ENCODE measurements at places on chromosomes 2 and 18. TPM values are rescaled to one million over a fixed set of nuclear protein-coding genes. Genes with fewer than 3 reads are reported as not detected.

GRCh38 chr2:172442072-172442895 is 14.9 kb downstream of the ITGA6 start:
- H3K27ac ChIP-seq, result peak overlapping the region; percentile 60
- no peak overlapping the region for H3K4me3 ChIP-seq
- no peaks in the 10 kb centered on the region for H3K36me3 ChIP-seq
- peak; percentile 69 for DNase-seq

DNA sequence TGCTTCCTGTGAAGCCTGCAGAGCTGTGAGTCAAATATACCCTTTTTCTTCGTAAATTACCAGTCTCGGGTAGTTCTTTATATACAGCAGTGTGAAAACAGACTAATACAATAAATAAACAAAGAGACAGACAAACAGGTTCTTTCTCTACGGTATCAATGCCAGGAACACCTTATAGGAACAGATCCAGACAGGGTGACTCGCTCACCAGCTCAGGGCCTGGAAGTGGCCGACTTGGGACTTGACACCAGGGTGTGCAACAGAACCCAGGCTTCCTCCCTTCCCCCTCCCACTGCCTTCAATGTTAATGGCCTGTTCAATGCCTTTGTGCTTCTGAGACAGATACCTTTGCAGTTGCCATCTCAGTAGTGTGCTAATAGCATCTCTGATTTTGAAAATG is 309.5 kb downstream of the ALK start:
- no peaks in the 10 kb centered on the region for H3K4me1 ChIP-seq
- no peaks in the 10 kb centered on the region for H3K36me3 ChIP-seq
- no peaks in the 10 kb centered on the region for H3K27me3 ChIP-seq
- no peak for DNase-seq

GRCh38 chr2:18402831-18403230 is 157.6 kb downstream of the RDH14 start:
- no peak overlapping the region for H3K4me3 ChIP-seq
- H3K27ac ChIP-seq, result no peak overlapping the region
- H3K4me1 ChIP-seq, result no peaks in the 10 kb centered on the region
- H3K27me3 ChIP-seq, result no peaks in the 10 kb centered on the region

DNA sequence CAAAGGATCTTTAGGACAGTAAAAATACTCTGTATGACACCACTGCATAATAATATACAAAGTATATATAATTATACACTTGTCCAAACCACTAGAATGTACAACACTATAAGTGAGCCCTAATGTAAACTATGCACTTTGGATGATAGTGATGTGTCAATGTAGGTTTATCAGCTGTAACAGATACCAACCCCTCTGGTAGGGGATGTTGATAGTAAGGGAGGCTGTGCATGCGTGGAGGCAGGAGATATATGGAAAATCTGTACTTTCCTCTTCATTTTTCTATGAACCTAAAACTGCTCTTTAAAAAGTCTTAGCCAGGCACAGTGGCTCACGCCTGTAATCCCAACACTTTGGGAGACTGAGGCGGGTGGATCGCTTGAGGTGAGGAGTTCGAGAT is 37.5 kb upstream of the SP3 start:
- no peaks in the 10 kb centered on the region for H3K4me1 ChIP-seq
- DNase-seq, result no peak
- H3K4me3 ChIP-seq, result no peak overlapping the region
- peaks cover 5% of the 10 kb centered on the region for H3K27me3 ChIP-seq
- H3K27ac ChIP-seq, result no peak overlapping the region

DNA sequence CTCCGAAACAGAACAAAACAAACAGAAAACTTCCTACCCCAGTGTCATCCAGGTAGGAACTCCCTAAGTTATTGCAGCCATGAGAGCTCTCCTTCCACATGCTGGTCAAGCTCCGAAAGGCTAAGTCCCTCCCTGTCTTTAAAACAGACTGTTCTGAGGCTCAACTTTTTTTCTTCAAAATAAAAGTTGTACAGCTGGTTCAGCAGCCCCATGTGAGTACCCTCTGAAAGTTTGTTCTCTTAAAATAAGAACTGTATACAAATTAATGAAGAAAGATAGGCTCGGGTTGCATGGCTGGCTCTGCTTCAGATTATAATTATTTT is at the start of gene PDE1A:
TSS of gene PDE1A (minus strand) at position 119 of the 323 bp plus-strand sequence.
- DNase-seq, result no peak
- H3K4me1 ChIP-seq, result no peaks in the 10 kb centered on the region
- H3K27ac ChIP-seq, result no peak within 1 kb of the TSS
- no peak within 1 kb of the TSS for H3K4me3 ChIP-seq

GRCh38 chr2:72211777-72212485 is 64.3 kb upstream of the CYP26B1 start:
- no peak overlapping the region for H3K27ac ChIP-seq
- H3K36me3 ChIP-seq, result no peaks in the 10 kb centered on the region
- H3K4me3 ChIP-seq, result no peak overlapping the region
- DNase-seq, result no peak

DNA sequence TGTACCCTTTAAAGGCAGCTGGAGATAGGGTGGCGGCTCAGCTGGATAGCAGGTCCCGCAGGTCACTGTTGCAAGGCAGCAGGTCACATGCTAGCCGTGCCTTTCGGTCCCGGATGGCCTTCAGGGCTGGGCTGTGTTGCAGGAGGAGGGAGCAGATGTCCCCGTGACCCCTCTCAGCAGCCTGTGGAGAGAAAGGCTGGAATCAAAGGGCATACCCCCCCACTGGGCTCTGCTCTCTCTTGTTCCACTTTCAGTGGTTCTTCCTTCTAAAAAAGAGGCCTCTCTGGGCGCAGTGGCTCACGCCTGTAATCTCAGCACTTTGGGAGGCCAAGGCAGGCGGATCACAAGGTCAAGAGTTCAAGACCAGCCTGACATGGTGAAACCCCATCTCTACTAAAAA is 4.4 kb upstream of the ANKRD23 start:
- H3K4me3 ChIP-seq, result no peak overlapping the region
- no peak overlapping the region for H3K27ac ChIP-seq
- H3K27me3 ChIP-seq, result no peaks in the 10 kb centered on the region
- H3K4me1 ChIP-seq, result no peaks in the 10 kb centered on the region
- H3K36me3 ChIP-seq, result peaks cover 10% of the 10 kb centered on the region

DNA sequence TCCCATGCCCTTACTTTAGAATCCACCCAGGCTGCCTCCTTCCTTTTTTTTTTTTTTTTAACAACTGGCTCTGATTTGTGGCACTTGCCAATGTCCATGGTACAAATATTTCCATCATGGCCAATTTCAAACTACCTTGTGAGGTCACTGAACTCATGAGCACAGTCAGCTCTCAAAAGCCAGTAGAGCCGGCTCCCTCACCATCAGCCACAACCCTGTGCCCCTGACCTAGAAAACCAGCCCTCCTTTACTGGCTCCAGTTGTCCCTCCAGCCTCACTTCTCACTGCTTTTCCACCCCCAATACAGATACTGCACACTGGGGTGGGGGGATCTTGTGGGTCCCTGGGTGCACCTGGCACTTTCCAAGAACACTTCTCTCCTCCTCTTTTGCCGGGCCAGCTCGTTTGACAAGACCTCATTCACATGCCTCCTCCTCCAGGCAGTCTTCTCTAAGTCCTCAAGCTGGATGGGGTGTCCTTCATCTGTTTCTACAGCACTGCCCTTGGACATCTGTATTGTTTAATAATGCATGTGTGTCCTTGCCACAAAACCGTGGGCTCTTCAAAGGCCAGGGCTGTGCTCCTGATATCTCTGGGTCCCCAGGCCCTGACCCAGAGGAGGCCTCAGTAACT is 35.5 kb downstream of the SDC1 start:
- no peaks in the 10 kb centered on the region for H3K36me3 ChIP-seq
- DNase-seq, result no peak
- H3K27ac ChIP-seq, result no peak overlapping the region
- no peak overlapping the region for H3K4me3 ChIP-seq

- no peaks in the 10 kb centered on the region for H3K4me1 ChIP-seq
- no peak overlapping the region for H3K4me3 ChIP-seq
- H3K27me3 ChIP-seq, result no peaks in the 10 kb centered on the region
These were observed 33.8 kb upstream of the COPS8 start for GRCh38 chr2:237051861-237052260.

DNA sequence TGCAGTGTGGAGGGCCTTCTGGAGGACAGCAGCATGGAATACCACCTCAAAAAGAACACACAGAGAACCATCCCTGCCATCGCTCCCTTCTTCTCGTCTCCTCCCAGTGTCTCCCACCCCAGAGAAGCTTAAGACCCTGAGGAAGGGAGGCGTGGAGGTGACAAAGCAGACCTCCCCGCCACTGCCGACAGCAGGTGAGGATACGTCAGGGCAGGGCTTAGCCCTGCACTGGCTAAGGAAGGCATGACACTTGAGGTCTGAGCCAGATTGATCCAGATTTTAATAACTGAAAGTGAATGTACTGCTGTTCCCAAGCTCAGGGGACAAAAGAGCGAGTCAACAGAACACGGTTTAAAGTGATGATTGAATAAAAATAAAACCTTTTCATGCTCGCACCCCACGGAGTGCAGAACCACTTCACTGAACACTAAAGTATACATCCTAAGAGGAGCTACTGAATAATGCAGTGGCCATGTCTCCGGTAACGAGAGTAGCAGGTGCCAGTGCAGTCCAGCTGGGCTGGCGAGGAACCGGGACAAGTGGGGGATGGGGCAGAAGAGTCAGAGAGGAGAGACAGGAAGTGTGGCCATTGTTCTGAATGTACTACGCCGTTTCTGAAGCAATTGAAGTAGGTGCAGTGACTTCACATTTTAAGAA is 391.0 kb downstream of the CDH2 start:
- no peak for DNase-seq
- H3K27ac ChIP-seq, result no peak overlapping the region
- peaks cover 4% of the 10 kb centered on the region for H3K27me3 ChIP-seq
- H3K4me3 ChIP-seq, result no peak overlapping the region
- no peaks in the 10 kb centered on the region for H3K4me1 ChIP-seq

GRCh38 chr2:229454934-229455631 is 184.0 kb upstream of the PID1 start:
- peak overlapping the region; percentile 75 for H3K27ac ChIP-seq
- DNase-seq, result peak; percentile 67
- H3K36me3 ChIP-seq, result no peaks in the 10 kb centered on the region
- H3K4me3 ChIP-seq, result no peak overlapping the region
- peaks cover 22% of the 10 kb centered on the region for H3K4me1 ChIP-seq

- no peak for DNase-seq
- H3K36me3 ChIP-seq, result no peaks in the 10 kb centered on the region
- no peak overlapping the region for H3K4me3 ChIP-seq
- H3K4me1 ChIP-seq, result no peaks in the 10 kb centered on the region
These were observed 240.1 kb upstream of the HDAC4 start for GRCh38 chr2:239640676-239641578.

DNA sequence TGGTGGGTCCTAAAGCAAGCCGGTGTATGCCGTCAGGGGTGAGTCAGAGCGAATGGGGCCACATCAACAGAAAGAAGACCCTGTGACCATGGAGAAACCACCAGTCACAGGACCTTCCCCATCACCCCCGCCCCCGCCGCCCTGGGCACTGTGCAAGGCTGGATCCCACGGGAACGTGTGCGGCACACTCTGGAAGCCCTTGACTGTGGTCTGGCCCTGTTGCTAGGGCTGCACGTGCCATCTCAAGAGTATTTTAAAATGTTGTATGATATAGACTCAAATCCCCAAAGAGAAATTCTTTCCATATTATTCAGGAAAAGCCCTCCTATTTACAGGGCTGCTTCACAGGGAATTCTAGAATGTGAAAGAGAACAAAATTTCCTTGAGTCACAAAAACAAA is 174.8 kb downstream of the BCL2 start:
- peaks cover 6% of the 10 kb centered on the region for H3K27me3 ChIP-seq
- H3K36me3 ChIP-seq, result no peaks in the 10 kb centered on the region
- H3K4me3 ChIP-seq, result no peak overlapping the region
- no peak for DNase-seq

DNA sequence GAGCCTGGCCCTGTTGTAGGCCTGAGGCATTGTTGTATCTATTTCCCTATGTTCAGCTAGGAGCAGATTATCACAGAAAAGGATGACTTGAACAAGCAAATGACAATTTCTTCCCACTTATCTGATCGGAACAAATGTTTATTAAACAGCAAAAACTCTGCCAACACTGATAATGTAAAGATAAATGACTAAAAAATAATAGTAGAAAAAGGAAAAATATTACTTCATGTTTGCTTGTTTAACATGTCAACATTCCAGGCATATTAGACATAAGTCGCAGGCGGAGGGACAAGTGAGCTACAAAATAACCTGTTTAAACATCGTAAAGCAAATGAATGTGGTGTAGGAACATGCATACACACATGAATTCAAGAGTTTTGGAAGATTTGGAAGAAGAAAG is 257.9 kb downstream of the TMX3 start:
- peak; percentile 11 for DNase-seq
- H3K27me3 ChIP-seq, result no peaks in the 10 kb centered on the region
- H3K4me1 ChIP-seq, result no peaks in the 10 kb centered on the region
- H3K4me3 ChIP-seq, result no peak overlapping the region

DNA sequence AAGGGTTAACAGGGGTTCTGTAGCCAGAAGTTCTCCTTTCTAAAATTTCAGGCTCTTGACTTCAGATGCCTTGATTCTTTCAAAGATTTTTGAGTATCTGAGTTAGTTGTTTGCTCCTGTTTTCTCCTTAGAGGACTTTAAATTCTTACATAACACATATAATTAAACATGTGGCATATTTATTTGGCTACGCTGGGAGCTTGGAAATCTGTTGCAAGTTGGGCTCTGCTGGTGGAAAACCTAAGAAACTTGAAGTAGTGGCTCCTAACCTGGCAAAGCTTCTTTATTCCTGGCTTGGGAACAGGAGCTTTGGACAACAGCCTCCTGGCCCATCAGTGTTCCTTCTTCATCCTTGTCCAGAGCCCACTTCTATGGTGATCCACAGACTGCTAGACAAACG is 72.6 kb downstream of the VIT start:
- no peak overlapping the region for H3K4me3 ChIP-seq
- H3K27me3 ChIP-seq, result peaks cover 8% of the 10 kb centered on the region
- H3K27ac ChIP-seq, result no peak overlapping the region
- no peak for DNase-seq
- H3K36me3 ChIP-seq, result no peaks in the 10 kb centered on the region
- no peaks in the 10 kb centered on the region for H3K4me1 ChIP-seq

The SCYGR7 gene
- polyA plus RNA-seq, result not detected

The HOXD13 gene
- polyA plus RNA-seq, result not detected

The FEV gene
- polyA plus RNA-seq, result not detected

The ZDBF2 gene
- 0.99 TPM for polyA plus RNA-seq

The IGFBP2 gene
- 261 TPM for polyA plus RNA-seq

The SIX3 gene
- not detected for polyA plus RNA-seq

Data from endothelial cell of umbilical vein (primary cell).